ENCODE measurements at places on chromosomes 5 and 9. TPM values are rescaled to one million over a fixed set of nuclear protein-coding genes. Genes with fewer than 3 reads are reported as not detected.

DNA sequence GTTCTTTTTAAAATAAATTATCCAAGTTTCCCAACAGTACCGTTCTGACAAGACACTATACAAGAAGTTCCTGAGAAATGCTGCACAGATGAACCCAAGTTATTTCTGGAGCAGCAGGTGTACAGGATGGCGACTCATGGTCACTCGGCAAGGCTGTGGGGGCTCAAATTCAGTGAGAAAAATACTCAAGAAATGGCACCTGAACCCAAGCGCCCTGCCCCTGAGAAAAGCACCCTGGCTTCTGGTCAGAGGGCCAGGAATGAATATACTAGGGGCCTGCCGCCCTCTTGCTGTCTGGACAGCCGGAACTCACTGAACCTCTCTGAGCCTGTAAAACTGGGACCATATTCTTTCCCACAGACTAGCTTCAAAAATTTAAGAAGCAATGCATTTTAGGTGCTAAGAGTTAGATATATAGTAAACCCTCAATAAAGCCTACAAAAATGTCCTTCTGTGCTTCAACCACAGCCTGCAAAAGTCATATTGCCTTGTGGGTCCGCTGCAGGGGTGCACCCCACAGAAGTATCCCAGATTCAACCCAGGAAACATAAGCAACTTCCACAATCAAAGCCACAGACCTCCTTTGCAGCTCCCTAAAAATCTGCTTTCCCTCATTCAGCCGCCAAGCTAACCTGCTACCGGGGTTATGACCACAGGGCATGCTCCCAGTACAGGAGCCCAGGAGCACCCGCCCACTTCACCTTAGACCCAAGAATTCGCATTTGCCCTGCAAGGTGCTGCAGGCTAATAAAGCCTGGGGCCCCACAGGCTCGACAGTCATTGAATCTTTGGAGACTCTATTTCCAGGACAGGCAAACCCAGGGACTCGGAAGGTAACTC lies 1.4 kb downstream of the RAPGEF1 start:
- no peak for DNase-seq
- peak overlapping the region; percentile 78 for H3K4me3 ChIP-seq
- H3K27me3 ChIP-seq, result peaks cover 3% of the 10 kb centered on the region
- peaks cover 12% of the 10 kb centered on the region for H3K4me1 ChIP-seq

GRCh38 chr9:126148994-126149393 lies 177.6 kb upstream of the MVB12B start:
- H3K4me1 ChIP-seq, result no peaks in the 10 kb centered on the region
- peaks cover 7% of the 10 kb centered on the region for H3K27me3 ChIP-seq
- H3K4me3 ChIP-seq, result no peak overlapping the region
- H3K27ac ChIP-seq, result no peak overlapping the region

The SERF1B gene
- 19.8 TPM for total RNA-seq

The FYB1 gene
- total RNA-seq, result under 0.01 TPM

DNA sequence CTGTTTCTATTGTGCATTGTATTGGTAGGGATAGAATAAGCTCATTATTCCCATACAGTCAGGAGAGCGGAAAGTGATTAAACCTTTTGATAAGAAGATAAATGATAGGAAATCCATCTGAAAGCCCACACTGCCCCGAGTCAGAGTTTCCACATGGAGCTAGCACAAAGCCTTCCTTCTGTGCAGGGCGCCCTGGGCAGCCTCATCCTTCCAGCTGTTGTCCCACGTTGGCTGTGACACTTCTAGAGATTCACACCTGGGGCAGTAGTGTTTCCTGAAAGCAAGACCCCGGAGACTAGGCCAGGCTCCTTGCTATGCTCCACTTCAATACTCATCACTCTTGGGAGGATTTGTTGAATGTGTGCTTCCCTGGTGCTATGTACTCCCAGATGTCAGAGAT lies 172.4 kb downstream of the SEMA6A start:
- DNase-seq, result no peak
- no peak overlapping the region for H3K4me3 ChIP-seq
- H3K4me1 ChIP-seq, result no peaks in the 10 kb centered on the region
- H3K36me3 ChIP-seq, result no peaks in the 10 kb centered on the region
- H3K27me3 ChIP-seq, result no peaks in the 10 kb centered on the region

GRCh38 chr5:14614490-14614889 lies 32.9 kb downstream of the OTULINL start:
- no peaks in the 10 kb centered on the region for H3K27me3 ChIP-seq
- DNase-seq, result no peak

DNA sequence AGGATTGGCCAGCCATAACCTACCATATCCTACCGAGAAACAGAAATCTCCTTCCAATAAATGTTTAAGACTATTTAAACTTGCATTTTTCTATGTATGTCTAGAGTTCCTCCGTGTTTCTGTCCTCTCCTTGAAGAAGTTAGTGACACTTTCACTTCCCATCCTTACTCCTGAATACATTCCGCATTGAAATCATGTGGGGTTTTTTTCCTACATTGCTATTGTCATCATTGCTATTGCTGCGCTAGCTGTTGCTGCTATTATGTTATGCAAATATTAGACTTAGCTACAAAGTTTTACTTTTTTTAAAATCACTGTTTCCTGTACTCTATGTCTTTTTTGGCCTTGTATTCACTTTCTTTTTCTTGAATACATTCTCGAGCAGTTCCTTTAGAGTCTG lies 83.3 kb upstream of the NEK6 start:
- no peak for DNase-seq
- H3K4me3 ChIP-seq, result no peak overlapping the region
- no peak overlapping the region for H3K27ac ChIP-seq
- H3K27me3 ChIP-seq, result peaks cover 4% of the 10 kb centered on the region
- H3K4me1 ChIP-seq, result no peaks in the 10 kb centered on the region

DNA sequence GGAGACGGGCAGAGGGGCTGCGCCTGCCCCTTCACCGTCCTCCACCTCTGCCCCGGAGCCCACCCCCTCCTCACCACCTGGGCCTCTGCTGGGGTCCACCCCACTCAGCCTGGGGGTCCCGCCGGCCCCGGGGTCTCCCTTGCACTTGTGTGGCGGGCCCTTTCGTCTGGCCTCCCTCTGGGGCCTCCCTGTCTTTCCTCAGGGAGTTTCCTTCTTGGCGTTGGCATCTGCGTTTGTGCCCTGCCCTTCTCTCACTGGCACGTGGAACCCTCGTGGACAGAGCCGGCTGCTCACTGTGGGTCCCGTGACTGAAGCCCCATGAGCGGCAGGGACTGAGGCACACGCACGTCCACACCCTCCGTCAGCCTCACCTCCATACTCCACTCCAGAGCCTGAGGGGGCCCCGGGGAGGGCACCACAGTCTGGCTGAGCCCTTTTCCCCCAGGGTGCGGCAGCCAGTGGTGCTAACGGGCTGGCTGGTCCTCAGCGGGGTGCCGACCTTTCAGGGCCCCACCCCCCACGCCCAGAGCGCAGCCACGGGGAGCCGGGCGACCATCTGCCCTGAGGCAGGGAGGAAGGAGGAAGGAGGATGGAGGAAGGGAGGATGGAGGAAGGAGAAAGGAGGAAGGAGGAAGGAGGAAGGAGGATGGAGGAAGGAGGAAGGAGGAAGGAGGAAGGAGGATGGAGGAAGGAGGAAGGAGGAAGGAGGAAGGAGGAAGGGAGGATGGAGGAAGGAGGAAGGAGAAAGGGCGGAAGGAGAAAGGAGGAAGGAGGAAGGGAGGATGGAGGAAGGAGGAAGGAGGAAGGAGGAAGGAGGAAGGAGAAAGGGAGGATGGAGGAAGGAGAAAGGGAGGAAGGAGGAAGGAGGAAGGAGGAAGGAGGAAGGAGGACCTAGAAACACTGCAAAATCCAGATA lies 53.0 kb upstream of the NRARP start:
- H3K36me3 ChIP-seq, result no peaks in the 10 kb centered on the region
- H3K27me3 ChIP-seq, result no peaks in the 10 kb centered on the region
- no peaks in the 10 kb centered on the region for H3K4me1 ChIP-seq
- DNase-seq, result no peak

The TRIM7 gene
- 2.3 TPM for total RNA-seq

DNA sequence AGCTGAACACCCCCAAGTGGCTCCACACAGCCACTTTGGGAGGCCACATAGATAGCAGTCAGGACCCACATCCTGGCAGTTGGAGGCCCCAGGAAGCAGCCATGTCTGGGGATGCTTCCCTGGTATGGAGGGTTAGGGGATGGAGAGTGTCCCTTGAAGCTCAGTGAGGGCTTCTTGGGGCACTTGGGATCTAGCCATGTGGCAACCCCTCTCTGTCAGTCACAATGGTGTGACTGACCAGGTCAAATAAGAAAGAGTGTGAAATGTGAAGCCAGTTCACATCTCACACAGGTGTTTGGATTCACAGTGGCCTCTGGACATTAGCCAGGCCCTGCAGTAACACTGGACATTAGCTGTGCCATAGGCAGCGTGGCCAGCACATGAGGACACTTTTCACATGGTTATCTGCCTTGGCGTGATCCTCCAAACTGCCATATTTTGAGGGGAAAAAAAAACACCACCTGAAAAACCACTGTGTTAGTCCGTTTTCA lies 53.9 kb upstream of the IL17B start:
- H3K36me3 ChIP-seq, result peaks cover 22% of the 10 kb centered on the region
- no peak overlapping the region for H3K4me3 ChIP-seq
- DNase-seq, result no peak
- H3K27ac ChIP-seq, result no peak overlapping the region

The PFN3 gene
- total RNA-seq, result not detected

DNA sequence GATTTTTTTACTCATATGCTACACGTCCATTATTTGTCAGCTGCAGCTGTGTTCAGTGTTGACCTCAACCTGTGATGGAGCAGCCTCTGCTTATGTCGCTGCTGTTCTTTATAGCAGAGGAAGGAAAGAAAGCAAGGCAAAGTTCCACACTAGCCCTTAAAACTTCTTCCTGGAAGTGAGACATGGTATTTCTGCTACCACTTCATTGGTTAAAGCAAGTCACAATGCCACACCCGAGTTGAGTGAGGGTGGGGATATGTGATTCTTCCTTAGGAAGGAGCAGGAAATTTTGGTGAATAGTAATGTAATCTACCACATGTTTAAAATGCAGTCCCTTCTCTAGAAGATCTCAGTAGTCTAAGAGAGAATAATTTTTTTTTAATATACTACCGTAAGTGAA lies 224.8 kb upstream of the DMRT1 start:
- no peaks in the 10 kb centered on the region for H3K36me3 ChIP-seq
- H3K4me3 ChIP-seq, result no peak overlapping the region
- H3K4me1 ChIP-seq, result peaks cover 2% of the 10 kb centered on the region
- no peak for DNase-seq

- peak; percentile 65 for DNase-seq
- H3K4me3 ChIP-seq, result no peak overlapping the region
- no peaks in the 10 kb centered on the region for H3K36me3 ChIP-seq
- no peak overlapping the region for H3K27ac ChIP-seq
- no peaks in the 10 kb centered on the region for H3K27me3 ChIP-seq
- H3K4me1 ChIP-seq, result no peaks in the 10 kb centered on the region
Measured at GRCh38 chr5:74392711-74393351, 247.7 kb downstream of the ENC1 start.

- H3K36me3 ChIP-seq, result no peaks in the 10 kb centered on the region
- no peak overlapping the region for H3K27ac ChIP-seq
- H3K27me3 ChIP-seq, result no peaks in the 10 kb centered on the region
- no peaks in the 10 kb centered on the region for H3K4me1 ChIP-seq
- H3K4me3 ChIP-seq, result no peak overlapping the region
Measured at GRCh38 chr9:117180896-117181445, 233.9 kb downstream of the ASTN2 start.

DNA sequence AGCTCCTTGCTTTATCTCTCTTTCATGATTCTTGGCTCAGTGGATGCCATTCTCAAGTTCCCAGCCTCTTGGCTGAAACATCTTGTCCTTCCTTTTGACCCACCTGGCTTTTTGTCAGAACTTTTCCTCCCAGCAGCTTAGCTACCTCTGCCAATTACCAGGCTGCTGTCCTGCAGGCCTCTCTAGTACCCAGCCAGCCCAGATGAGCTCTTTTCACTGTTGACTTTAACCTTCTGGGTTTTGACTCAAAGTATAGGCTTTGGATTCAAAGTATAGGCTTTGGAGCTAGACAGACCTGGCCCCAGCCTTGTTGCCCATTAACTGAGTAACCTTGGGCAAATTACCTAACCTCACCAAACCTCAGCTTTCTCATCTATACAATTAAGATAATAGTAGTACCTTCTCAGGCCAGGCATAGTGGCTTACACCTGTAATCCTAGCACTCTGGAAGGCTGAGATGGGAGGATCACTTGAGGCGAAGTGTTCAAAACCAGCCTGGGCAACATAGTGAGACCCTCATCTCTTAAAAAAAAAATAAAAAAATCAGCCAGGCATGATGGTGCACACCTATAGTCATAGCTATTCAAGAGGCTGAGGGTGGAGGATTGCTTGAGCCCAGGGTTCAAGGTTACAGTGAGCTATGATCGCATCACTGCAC lies 6.6 kb upstream of the TMEFF1 start:
- no peaks in the 10 kb centered on the region for H3K27me3 ChIP-seq
- no peaks in the 10 kb centered on the region for H3K4me1 ChIP-seq
- H3K27ac ChIP-seq, result no peak overlapping the region
- no peak for DNase-seq
- H3K4me3 ChIP-seq, result no peak overlapping the region

The ZNF366 gene
- total RNA-seq, result not detected

- no peaks in the 10 kb centered on the region for H3K4me1 ChIP-seq
- no peak for DNase-seq
- H3K27ac ChIP-seq, result no peak overlapping the region
Measured at GRCh38 chr5:41083306-41083705, 12.2 kb upstream of the MROH2B start.

The C9 gene
- under 0.01 TPM for total RNA-seq

GRCh38 chr9:27771803-27772545 lies 198.7 kb upstream of the C9orf72 start:
- no peak overlapping the region for H3K27ac ChIP-seq
- peak; percentile 46 for DNase-seq
- H3K4me3 ChIP-seq, result no peak overlapping the region
- H3K36me3 ChIP-seq, result no peaks in the 10 kb centered on the region
- no peaks in the 10 kb centered on the region for H3K4me1 ChIP-seq

DNA sequence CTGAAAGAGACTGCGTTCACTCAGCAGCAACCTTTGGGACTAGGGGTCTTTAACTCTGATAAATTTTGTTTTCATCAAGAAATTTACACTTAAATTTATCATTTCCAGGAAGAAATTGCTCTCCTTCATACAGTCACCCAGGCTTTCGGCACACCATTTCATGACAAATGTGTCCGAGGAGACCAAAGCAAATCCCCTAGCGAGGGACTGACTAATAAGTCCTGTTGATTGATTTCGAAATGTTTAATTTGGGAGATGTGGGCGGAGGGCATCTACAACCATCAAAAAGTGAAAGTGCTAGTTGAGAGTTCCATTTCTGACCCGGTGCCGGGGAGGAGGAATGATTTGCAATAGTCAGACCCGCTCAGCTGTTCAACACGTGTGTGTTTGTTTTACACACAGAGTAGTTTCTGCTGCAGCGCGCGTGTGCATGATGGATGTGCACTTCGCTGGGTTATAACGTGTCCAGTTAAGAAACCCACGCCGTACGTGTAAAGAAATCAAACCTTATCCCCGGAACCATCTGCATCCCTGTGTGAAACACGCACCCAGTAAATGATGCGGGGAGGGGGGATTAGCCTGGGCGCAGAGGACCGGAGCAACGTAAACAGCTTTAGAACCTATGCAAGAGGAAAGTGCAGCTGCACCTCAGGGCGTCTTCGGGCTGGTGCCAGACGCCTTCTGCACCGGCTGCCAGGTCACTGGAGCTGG lies 845 bp upstream of the NR4A3 start:
- peak; percentile 95 for DNase-seq
- no peaks in the 10 kb centered on the region for H3K27me3 ChIP-seq
- H3K4me1 ChIP-seq, result no peaks in the 10 kb centered on the region
- peak overlapping the region; percentile 97 for H3K27ac ChIP-seq
- peak overlapping the region; percentile 98 for H3K4me3 ChIP-seq
- H3K36me3 ChIP-seq, result no peaks in the 10 kb centered on the region

The PCYOX1L gene
- total RNA-seq, result 4.9 TPM

The SLC6A3 gene
- not detected for total RNA-seq

- no peaks in the 10 kb centered on the region for H3K4me1 ChIP-seq
- DNase-seq, result no peak
- no peaks in the 10 kb centered on the region for H3K27me3 ChIP-seq
- H3K4me3 ChIP-seq, result no peak overlapping the region
Measured at GRCh38 chr9:4883326-4883873, 90.7 kb downstream of the RCL1 start.

The TRIM14 gene
- 8.6 TPM for total RNA-seq

Measured in fibroblast of lung (primary cell).